ENCODE measurements at places on chromosomes 12 and 14.

- peak; percentile 97 for DNase-seq
These were observed at the start of gene NOPCHAP1 for GRCh38 chr12:104986022-104986941. NOPCHAP1 (plus strand) TSS chr12:104986316; CDS start chr12:104986353, 37 bp downstream.

- DNase-seq = peak; percentile 89
These were observed 30.3 kb downstream of the NFKBIA start for GRCh38 chr14:35374263-35374712.

DNA sequence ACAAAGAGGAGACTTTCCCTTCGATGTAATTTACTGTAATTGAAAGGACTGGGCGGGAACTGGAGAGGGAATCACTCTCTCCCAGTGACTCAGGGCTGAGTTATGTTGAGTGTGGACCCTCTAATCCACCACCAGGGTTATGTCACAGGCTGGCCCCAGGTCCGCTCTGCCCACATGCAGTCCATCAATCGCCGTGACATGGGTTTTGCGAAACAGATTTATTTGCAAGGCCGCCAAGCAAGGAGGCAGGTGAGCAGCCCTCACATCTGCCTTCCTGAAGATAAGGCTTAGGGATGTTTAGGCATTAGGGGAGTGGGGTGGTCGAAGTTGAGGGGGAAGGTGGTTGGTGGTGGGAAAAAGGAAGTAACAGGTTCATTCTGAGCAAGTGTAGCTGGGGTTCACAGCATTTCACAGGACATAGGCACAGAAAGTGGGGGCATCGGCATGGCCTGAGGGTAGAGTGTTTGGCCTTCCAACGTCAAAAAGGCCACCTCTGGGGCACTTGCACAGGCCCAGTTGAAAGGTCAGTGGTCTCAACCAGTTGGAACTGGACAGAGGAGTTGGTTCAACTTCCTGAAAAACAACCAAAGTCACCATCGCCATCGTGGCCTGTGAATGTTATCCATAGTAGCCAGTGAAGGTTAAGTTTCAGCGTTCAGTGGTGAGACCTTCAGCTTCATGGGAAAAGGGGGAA lies 66.9 kb downstream of the DNAH10 start:
- no peak for DNase-seq

DNA sequence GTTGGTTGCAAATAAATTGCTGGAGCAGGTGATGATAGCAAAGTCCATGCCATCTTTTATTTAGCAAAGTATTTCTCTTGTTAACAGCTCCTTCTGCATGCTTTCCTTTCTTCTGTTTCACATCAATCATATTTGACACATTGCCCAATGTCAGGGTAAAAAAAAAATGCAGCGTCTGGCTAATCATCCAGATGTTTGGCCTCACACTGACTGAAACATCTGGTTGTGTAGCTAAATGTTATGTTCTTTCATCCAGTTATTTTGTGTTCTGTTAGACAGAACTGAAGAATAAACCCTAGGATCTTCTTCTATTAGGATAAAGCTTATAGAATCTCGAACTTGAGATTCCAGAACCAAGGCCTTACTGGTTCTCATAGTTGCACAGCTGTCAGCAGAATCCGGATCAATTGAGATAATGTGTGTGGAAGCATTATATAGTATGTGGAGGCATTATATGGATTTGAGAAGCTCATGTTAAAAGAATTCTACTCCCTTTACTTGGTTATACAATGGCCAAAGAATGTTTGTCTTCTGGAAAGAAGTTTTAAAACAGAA lies 859.2 kb downstream of the DIO2 start:
- DNase-seq = peak; percentile 7

- no peak for DNase-seq
These were observed 123.3 kb upstream of the MED13L start for GRCh38 chr12:116400636-116401372.

DNA sequence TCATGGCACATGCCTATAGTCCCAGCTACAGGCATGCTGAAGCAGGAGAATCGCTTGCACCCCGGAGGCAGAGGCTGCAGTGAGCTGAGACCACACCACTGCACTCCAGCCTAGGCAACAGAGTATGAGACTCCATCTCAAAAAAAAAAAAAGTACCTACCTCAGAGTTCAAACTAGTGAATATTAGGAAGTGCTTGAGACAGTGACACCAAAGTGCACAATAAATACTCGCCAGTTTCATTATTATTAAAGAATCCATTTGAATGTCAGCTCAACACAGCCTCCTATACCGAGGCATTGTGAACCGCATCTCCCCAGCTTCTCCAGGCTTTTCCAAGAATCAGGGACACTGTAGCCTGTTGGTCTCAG lies 5.0 kb downstream of the GAPDH start:
- no peak for DNase-seq
